ENCODE measurements at places on chromosomes 6 and 20. TPM values are rescaled to one million over a fixed set of nuclear protein-coding genes. Genes with fewer than 3 reads are reported as not detected.

GRCh38 chr20:63696628-63697356 is at the start of gene TNFRSF6B:
Gene TNFRSF6B, plus strand, starts transcription at chr20:63696652. Its CDS starts 116 bp downstream, at chr20:63696768.
- DNase-seq, result no peak

GRCh38 chr20:47350181-47350550 is 6.3 kb downstream of the ZMYND8 start:
- no peak for DNase-seq

DNA sequence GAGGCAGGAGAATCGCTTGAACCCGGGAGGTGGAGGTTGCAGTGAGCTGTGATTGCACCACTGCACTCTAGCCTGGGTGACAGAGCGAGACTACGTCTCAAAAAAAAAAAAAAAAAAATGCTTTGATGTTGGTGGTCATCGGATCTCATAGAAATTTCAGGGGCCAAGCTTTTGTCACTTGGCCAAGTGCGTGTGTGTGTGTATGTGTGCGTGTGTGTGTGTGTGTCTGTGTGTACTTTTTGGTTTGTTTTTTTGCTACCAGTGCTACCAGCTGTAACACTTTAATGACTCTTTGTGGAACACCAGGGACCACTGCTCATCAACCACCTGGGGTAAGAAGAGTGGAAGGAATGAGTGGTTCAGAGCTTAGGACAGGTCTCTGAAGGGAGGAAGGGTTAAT is 49.7 kb downstream of the TRAF3IP2 start:
- DNase-seq, result no peak

- no peak for DNase-seq
Measured at GRCh38 chr6:45439861-45440388, 62.2 kb upstream of the SUPT3H start.

XKR7 gene
- total RNA-seq, result 0.34 TPM
